Esophagus squamous epithelium (tissue), 5 donors: ENCODE measurements at places on chromosomes 5 and 9.

DNA sequence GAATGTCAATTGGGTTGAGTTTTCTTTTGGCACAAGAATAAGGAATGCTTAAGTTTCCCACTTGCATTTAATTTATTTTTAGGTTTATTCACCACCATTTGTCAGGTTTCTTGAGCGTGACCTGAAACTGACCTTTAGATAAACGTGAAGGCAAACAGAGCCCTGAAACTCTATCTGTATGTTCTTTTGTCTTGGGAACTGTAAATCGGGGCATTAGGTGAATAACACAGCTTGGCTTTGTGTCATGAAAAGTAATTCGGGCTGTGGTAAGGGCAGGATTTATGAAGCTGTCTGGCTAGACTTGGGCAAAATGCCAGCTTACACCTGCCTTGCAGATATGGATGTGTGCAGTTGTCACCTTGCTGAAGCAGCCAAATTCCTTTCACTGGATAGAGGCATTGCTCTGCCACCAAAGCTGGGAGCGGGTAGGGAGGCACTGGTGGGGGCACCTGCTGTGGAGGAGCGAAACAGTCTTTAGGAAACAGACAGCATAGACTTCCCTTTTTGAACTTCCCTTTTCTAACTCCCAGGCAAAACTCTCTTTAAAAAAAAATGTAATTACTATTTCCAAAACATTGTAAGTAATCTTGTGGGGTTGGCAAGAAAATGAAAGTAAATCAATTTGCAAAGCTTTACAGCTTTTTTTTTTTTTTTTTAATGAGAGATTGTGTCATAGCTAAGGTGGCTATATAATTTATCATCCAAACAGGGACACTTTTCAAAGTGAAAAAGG, 545.2 kb downstream of the CSNK1G3 start:
- DNase-seq, result no peak

GRCh38 chr5:32083981-32084430, 90.1 kb downstream of the GOLPH3 start:
- DNase-seq, result no peak

DNA sequence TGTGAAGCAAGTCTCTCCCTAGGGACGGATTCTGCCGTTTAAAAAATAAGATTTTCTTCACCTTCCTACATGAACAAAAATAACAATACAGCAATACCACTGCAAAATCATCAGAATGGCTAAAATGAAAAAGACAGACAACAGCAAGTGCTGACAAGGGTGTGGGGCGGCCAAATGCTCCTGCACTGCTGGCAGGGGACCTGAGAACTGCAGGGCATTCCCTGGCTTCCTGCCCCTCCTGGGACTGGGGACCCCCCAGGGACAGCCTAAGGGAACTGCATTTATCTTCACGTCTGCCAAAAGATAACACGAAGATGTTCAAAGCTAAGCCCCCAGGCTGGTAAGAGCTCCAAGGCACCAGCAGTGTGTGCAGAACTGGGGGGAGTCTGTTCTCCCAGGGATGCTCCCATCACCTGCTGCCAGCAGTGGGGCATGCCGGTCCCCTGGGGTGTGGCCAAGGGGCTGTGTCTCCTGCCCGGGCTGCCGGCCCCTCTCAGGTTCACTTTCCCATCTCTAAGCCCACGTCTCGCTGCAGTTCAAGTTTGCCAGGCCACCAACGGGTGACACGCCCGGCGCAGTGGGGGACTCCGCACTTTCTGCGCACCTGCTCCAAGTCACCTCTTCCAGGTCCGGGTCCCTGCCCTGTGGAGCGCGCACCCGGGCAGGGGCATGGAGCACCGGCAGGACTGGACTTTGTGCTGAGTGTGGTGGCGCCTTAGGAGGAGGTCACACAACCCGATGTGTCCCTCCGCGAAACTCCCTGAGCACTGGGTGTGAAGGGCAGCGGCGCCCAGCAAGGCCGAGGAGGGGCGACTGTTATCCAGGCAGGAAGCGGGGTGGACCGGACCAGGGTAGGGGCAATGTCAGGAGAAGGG, 4.5 kb upstream of the EGFL7 start:
- DNase-seq, result no peak

- no peak for DNase-seq
Measured at GRCh38 chr5:146877783-146878475, 628 bp downstream of the PPP2R2B start.

DNA sequence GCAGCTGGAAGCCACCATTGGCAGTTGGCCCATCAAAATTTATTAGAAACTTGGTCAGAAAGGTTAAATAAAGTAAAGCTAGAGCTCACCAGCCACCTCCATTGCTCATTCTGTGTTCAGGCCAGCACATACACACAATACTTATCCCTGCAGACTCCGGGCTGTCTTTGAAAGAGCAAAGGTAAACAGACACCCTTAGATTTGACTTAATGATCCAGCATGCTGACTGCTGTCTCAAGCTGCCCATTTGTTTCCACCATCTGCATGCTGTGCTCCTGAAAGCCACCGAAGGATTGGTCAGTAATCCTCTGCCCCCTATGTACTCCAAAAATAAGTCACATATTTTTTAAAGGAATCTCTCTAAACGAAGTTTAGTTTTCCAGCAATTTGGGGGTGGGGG, 1059.8 kb upstream of the DMAC1 start:
- no peak for DNase-seq

DNA sequence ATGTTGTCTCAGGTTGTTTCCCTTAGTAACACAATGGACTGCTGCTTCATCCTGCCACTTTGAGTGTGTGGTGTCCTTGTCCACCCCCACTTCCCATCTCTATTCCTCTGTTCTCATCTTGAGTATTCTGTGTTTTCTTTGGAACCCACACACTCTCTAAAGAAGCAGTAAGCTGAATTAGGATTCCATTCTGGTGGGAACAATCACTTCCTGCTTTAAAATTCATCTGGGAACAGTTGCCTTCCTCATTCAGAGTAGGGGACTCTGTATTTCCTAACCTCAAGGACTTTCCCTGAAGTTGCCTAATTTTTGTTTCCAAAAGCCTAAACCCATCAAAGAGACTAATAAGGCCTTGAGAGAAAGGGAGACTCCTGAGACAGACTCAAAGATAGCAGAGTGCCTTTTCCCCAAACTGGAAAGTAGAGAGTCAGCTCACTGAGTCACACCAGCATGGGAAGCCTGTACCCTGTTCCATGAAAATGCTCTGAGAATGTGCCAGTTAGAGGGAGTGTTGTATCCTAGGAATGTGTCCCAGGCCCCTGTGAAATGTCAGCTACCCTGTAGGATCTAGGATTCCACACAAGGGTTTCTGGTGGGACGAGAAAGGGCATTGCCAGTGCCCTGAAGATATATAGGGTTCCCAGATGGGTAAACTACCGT, 63.6 kb downstream of the CCDC192 start:
- DNase-seq, result no peak

GRCh38 chr9:73548201-73548600, 396.5 kb downstream of the ANXA1 start:
- DNase-seq, result no peak

DNA sequence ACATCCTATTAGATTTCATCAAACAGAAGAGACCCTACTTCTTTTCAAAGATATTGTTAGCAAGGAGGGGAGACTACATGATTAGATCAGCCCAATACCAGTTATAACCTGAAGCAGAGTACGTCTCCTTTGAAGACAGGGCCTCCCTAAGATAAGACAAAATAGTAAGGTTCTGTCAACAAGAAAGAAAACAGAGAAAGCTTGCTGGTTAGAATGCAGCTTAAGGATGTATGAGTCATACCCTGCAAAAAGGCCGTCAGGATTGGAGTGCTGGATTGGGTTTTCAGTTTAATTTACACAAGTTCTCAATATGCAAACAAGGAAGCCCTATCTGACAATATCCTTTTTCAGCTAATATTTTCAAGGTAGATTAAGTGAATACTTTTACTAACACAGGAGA, 1581.2 kb upstream of the WWC1 start:
- DNase-seq, result no peak

DNA sequence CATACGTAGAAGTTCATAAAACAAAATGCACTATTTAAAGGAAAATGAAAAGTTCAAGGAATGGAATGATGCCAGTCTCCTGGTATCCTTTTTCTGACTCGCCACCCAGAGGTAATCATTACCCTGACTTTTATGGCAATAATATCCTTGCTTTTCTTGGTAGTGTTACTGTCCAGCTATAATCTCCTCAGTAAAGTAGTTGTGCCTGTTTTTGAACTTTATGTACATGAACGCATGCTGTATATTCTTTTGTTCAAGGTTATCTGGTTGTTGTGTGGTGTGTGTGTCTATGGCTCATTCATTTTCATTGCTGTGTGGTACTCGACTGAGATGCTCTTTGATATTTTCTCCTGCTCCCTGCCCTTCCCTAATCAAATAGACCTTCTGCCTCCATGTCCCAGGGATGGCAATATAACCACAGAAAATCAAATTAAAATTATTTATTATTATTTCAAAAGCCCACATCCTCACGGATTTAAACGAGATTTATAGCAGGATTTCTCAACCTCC, 29.2 kb upstream of the FBP1 start:
- no peak for DNase-seq
